ENCODE measurements at places on chromosomes 5 and 9.
A peak's percentile ranks its signal among the peaks of the same experiment; 100 is the strongest.

- no peak for DNase-seq
Observed at GRCh38 chr5:158027806-158028775, 169.1 kb upstream of the CLINT1 start.

GRCh38 chr5:149257889-149258705 lies 13.6 kb upstream of the AFAP1L1 start:
- DNase-seq = no peak

- DNase-seq = no peak
Observed at GRCh38 chr5:154296525-154297159, 106.1 kb downstream of the GALNT10 start.

GRCh38 chr9:89438194-89438593 lies 59.7 kb downstream of the SEMA4D start:
- DNase-seq = no peak

GRCh38 chr5:40628407-40628806 lies 51.3 kb upstream of the PTGER4 start:
- no peak for DNase-seq

- DNase-seq = no peak
Observed at GRCh38 chr9:121156263-121156731, 45.4 kb downstream of the RAB14 start.

GRCh38 chr9:26264709-26265601 lies 586.7 kb upstream of the TUSC1 start:
- no peak for DNase-seq

- no peak for DNase-seq
Observed at GRCh38 chr9:16052757-16053530, 500.1 kb downstream of the CCDC171 start.

DNA sequence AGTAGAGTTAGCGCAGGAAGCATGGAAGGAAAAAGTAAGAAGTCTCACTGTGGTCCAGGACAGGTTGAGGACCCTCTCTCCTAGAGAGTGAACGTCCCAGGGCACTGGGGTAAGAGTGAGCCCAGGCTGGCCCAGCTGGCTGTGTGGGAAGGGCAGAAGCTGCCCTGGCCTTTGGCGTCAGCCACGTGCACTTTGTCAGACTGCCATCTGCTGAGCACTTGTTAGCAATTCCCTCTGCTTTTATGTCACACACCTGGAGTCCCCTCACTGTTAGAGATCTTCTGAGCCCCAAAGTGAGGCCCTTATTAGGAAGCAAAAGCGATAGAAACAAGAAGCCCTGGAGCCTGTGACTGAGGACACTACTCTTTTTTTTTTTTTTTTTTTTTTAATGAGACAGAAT lies 79.1 kb downstream of the UGCG start:
- DNase-seq = no peak

DNA sequence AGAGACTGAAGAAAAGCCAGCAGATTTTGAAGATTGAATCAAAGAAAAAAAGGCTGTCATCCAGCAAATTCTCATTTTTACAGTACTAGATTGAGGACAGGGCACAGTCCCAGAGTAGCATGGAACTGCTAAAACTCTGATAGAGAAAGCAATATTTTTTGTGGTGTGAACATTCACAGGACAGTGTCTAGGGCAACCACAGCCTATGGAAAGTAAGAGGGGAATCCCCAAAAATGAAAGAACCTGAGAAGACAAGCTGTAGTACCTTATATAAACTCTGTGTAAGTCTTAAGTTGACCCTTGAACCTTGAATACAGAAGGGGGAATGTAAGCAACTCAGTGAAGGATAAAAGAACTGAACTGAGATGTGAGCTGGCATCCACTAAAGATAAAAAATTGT lies 540.3 kb downstream of the HINT1 start:
- DNase-seq = no peak

DNA sequence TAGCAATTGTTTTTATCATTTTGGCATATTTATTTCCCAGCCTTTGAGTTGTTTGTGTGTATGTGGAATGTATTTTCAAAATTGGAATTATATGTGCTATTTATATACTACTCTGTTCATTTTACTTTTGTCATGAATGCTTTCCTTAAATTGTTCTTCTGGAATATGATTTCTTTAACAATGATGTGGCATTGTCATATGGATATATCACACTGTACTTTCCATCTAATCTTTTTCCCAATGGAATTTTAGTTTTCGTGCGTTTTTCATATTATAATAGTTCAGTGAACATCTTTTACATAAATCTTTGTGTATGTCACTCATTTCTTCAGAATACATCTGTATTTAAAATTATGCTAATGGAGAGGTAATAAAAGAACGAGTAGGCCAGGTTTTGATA lies 980.1 kb upstream of the WWC1 start:
- no peak for DNase-seq

- DNase-seq = no peak
Observed at GRCh38 chr5:53089481-53089991, 20.0 kb downstream of the MOCS2 start.

GRCh38 chr5:57986761-57987341 lies 473.0 kb downstream of the PLK2 start:
- no peak for DNase-seq

- DNase-seq = no peak
Observed at GRCh38 chr5:14718778-14719177, 54.3 kb downstream of the OTULIN start.

GRCh38 chr9:123399803-123400378 lies 43.9 kb downstream of the CRB2 start:
- no peak for DNase-seq

DNA sequence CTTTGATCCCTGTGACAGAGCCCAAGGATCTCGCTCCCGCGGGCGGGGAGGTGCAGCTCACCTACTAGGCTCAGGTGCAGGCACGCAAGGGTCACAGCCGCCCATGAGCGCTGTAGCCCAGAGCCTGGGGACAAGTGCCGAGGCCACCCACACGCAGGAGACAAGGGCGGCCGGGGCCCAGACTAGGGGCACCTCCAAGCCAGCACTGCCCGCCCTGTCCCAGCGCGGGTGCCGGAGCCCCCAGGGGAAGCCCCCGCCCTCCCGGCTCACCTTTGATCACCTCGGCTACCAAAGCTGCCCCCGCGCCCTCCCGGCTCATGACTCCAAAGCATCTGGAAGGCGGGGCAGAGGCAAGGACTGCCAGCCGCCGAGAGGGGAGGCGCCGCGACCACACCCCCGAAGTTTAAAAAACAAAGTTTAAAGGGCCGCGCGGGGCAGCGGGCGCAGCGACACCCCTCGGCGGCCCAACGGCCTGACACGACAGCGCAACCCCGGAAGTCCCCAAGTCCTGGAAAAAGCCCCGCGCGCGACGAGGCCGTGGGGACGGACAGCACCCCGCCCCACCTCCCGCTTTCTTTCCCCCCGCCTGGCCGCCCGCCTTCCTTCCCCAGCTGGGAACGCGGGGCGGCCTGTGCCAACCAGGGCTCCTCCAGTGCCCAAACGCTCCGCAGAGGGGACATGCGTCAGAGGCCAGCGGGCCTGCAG lies 53.0 kb downstream of the CDC14B start:
- DNase-seq = peak; percentile 59

DNA sequence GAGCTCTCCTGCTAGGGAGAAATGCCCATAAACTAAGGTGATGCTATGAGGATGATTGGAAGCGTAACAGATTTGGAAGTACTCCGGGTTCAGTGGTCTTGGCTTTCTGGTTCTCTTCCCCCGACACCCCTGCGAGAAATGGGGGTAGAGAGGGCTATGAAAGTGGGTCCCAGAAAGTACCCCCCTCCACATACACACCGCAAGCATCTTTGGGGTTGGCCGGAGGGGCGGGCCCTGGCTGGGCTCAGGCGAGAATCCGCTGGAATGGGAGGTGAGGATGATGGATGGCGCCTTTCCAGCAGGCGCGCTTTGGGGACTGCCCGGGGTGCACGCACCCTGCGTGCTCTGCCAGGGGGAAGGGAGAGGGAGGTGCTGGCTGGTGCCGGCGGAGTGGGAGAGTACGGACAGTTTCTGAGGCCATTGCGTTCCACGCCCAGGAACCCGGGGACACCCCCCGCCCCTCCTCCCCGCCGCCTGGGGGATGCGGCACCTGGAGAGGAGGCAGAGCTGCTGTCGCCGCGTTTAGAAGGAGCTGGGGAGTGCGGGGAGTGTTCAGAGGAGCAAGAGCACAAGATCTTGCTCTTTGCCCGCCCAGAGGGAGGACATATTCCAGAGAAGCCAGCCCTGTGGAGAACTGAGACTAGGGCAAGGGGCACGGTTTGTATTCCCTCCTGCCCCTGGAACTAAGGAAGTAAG lies 1.9 kb downstream of the PCSK5 start:
- DNase-seq = no peak

DNA sequence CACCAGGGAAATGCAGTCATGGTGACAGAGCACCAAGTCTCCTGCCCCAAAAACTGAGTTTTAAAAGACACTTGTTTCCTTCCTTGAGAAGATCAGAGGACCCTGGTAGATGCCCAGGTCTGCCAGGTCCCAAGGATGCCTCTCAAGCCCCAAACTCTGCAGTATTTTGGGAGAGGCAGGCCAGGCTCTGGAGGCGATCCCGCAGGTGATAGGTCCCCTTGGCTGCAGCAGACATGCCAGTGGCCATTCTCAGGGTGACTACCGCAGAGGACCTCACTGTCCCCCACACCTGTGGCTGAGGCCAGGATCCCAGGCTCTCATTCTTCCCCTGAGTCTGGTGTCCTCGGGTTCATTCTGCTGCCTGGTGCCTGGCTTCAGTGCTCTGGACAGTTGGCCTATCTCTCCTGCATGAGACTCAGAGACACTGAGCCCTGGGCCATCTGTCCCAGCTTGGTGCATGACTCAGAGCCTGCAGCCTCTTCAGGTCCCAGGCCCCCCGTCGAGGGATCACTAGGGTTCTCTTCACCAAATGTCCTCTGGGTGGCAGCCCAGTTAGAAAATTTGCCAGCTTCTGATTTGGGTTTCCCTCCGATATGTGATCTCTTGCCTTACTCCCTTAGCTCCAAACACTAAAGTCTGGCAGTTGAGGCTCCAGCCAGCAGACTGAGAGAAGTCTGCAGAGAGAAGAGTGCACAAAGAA lies 59.7 kb upstream of the GARNL3 start:
- no peak for DNase-seq

DNA sequence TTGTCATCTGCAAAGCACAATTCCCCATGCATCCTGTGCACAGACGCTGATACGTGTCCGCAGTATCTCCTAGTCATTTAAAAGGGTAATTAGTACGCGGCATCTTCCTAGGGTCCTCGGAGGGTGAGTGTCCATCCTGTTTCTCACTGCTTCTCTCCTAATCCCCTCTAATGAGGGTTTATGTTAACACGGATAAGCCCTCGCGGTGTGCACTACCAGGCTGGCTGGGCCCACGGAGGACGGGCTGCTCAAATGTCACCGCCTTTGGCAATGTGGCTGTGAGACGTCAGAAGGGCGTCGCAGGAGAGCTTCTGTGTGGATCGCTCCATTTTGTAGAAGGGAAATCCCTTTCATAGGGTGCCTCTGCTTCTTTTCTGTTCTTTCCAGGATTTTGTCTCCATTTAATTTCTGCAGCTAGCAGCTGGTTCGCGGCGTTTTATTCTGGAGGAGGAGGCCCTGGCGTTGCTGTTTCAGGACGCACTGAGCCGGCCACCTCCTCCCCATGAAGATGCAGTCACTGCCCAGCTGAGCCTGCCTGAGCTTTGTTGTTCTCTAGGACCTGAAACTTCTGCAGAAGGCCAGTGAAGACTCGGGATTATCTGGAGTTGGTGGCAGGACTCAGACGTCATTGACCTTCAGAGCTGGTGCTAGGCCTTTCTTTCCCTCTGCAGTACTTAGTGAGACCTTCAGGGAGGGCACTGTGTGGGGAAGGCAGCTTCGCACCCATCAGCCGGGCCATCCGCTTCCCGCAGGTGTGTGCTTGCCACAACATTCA lies 326.1 kb upstream of the IRX1 start:
- no peak for DNase-seq

DNA sequence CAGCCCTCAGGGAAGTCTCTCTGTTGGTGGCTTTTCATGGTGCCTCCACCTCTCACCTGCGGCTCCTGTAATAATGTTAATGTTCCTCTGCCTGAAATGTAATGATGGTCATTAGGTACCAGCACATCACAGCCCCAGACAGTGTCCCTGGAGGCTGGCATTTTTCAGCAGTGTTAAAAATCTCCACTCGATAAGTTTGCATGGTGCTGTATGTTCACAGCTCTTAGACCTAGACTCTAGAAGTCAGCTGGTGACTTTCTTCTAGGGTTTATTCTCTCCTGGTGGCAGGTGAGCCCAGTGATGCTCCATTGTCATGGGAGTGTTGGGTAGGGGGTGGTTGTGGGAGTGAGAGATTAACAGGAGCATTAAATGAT lies 53.1 kb downstream of the GPR107 start:
- no peak for DNase-seq

DNA sequence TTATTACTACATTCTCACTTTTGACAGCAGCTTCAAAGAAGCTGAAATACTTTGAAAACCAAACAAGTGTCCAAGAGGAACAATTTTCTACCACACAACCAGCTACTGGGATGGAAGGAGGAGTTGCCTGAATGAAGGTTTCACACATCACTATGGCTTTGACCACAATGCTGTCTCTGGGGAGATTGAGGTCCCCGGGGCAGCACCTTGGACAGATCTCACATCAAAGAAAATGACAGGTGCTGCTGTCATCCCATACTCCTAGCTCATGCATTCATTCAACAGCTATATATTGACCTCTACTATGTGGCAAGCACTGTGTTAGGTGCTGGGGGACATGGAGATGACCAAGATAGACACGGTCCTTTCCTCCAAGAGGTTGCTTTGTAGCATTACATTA lies 233.2 kb upstream of the RASEF start:
- DNase-seq = no peak

DNA sequence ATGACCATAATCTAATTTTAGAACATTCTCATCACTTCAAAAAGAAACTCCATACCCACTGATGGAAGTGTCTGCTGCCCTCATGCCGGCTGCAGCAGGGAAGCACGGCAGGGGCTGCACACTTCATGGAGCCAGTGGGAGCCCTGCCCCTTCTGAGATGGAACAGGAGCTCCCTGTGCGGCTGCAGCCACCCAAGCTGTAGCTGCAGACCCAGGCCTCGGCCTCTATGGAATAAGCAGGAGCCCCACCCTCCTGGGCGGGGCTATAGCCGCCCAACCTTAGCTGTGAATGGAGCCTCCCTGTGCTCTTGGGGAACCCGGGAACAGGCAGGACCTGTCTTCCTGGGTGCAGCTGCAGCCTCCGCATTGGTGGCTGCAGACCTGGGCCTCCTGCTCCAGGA lies 128.5 kb downstream of the NUDT12 start:
- DNase-seq = no peak

DNA sequence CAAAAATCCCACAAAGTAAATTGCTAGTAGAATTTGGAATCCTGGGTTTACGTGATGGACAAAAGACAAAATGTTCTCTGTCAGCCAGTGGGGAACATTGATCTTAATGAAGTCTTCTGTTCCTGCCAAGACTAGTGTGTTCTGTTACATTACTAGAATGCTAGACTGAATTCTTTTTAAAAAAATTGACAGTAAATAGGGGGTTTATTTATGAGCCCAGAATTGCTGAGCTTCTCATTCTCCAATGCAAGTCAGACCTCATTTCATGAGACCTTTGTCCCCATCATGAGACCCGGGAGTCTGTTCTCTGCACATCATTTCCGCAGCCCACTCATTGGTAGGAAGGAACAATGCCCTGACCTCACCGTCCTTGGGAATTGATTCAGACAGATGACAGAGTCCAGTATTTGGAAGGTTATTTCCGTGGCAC lies 173.8 kb upstream of the OTULINL start:
- DNase-seq = no peak
